Stimulated activated CD4-positive, alpha-beta T cell treated with anti-CD3 and anti-CD28 coated beads, Interleukin-12 subunit alpha, Interleukin-12 subunit beta, amount 100 ng/mL, for 24 hours (primary cell): ENCODE measurements at places on chromosomes 2 and 18.
A peak's percentile ranks its signal among the peaks of the same experiment; 100 is the strongest.

DNA sequence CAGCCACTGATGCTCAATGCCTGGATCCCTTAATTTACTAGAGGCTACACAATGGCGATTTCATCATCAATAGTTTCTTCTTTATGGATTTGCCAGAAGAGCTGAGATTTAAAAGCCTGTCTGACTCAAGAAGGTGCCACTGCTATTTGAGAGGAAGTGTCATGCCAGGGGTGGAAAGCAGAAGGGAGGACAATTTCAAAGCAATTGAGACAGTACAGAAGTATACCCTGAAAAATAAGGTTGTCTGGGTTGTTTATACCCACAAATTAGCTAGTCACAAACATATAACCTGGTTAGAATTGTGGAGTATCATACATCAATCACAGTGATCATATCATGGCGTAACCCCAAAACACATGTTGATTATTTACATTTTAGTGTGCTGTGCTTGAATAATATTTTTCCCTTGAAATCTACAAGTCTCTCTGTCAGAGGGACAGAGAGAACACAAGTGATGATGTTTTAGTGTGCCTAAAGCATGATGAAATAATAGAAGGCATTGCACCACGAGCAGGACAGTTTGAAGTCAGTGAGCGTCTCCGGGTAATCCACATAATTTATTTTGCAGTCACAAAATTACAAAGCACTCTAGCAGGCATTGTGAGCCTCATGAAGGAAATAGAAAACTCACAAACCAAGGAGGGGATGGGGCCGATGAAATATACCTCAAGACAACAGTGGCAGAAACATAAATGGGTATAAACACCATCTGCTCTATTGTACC is 312.2 kb upstream of the SPRED2 start:
- no peak for DNase-seq

GRCh38 chr18:55421615-55422419 is 166.2 kb downstream of the TCF4 start:
- no peak for DNase-seq

DNA sequence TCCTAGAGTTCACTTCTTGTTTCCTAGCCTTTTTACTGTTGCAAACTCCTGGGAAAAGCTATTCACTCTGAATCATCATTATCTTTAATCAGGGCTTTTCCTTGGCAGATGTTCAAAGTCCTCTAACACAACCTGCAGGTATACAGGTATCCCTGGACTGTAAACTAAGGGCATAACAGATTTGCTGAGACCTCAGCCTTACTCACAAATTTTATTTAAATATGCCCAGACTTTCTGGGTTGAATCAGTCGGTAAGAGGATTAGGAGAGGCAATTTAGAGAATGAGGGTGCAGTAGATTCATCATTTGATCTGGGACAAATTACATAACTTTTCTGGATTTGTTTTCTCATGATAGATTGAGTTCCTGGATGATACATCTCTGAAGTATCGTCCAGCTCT is 217.8 kb upstream of the STON1 start:
- DNase-seq = no peak

- no peak for DNase-seq
Observed at GRCh38 chr2:96088340-96089335, 27.7 kb downstream of the ADRA2B start.

DNA sequence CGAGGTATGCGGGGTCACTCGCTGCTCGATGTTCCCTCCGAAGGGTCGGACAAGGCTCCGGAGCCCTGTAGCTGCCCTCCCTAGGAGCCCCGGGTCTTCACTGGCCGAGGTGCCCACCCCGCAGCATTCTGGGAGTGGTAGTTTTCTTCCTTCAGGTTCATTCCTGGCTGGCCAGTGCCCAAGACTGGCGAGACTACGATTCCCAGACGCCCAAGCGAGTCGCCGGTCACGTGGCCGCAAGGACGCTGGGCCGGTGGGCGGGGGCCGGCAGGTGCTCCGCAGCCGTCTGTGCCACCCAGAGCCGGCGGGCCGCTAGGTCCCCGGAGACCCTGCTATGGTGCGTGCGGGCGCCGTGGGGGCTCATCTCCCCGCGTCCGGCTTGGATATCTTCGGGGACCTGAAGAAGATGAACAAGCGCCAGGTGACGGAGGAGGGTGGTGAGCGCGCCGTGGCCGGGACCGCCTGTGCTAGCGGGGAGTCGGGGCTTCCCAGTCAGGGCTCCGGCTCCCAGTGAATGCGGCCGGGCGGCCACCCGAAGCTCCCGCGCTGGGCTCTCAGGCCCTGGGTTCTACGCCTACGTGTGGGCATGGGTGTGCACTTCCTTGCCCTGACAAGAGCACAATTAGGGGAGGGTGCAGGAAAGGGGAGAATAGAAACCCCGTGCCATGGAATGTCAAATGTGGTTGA is at the start of gene SEC11C:
Gene SEC11C (plus strand): TSS at position 270 of the 687 bp plus-strand sequence. CDS start 65 bp downstream, at position 335.
- peak; percentile 90 for DNase-seq

DNA sequence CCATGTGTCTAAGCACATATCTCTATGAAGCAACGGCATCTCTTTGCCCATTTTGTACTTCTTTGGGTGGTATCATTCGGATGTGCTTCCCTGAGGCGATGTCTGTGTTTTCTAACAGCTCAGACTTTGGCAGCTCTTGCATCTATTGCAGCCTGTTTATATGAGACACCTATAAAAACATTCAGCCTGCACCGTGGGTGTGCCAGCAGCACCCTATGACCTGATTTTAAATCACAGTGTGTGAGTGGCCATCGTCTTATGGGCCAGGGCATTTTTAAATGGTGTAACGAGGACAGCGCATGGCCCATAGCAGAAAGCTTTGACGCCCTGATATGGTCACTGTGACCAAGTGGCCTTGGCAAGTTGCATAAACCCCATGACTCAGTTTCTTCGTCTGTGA is 12.9 kb downstream of the NPAS2 start:
- no peak for DNase-seq

- no peak for DNase-seq
Observed at GRCh38 chr2:57444752-57445430, 601.7 kb upstream of the VRK2 start.

DNA sequence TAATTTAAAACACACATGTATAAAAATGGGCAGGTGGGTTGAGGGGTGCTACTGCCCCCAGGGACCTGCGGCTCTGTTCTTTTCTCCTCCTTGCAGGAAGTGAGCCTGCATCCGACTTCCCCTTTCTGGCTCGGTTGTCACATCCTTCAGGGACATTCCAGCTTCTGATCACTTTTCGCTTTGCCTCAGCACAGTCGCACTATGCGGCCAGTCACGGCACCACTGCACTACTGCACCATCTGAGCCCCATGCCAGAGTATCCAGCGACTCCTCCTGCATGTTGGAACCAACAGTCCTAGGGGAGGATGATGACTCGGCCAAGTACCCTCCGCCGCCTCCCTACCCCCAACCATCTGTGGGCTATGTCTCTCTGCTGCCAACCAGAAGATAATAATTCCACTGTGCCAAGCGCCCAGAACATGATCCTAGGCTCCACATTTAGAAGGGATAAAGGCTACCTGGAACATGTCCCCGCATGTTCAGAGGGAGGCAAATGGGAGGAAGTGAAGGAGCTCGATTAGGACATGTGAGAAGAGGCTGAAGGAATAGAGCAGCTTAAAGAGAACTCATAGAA is 17.6 kb downstream of the CDC42EP3 start:
- no peak for DNase-seq

GRCh38 chr18:13455471-13455870 is 236.9 kb downstream of the LDLRAD4 start:
- DNase-seq = no peak

- peak; percentile 39 for DNase-seq
Observed at GRCh38 chr18:903701-904100, 970 bp upstream of the ADCYAP1 start.

DNA sequence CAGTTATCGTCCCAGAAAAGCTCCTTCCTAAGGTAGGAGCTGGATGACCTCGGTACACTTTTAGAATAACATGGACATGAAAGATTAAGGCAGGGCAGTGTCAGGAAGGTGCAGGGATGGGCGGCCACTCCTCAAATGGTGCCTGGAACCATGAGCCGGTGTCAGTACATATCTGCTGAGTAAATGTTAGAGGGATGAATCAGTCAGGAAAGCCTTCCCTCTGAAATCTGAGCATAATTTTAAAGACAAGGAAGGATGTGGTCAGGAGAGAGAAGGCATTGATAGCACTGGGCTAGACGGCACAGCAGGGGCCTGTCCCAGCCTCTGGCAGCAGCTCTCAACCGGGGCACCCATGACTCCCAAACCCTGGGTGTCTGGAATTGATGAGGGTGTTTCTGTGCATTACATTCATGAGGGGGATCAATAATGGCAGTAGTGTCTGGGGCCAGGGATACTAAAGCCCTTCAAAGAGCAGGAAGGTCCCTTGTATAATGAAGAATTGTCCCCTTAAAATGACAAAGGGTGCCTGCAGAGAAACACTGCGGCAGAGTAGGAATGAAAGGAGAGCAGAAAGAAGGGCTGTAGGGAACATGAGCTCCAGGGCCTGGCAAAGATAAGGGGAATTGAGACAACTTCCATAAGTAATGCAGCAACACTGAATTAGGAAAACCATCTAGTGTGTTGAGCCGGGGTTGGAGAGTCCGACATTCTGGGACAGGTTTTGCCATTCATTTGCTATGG is 162.3 kb upstream of the REV1 start:
- no peak for DNase-seq

GRCh38 chr2:223936862-223937326 is 8.2 kb downstream of the WDFY1 start:
- no peak for DNase-seq

GRCh38 chr18:21663578-21663977 is 41.0 kb downstream of the ABHD3 start:
- no peak for DNase-seq

- DNase-seq = no peak
Observed at GRCh38 chr2:48749291-48750127, 6.0 kb downstream of the LHCGR start.

GRCh38 chr18:40926679-40927078 is 1028.4 kb upstream of the PIK3C3 start:
- no peak for DNase-seq

GRCh38 chr2:234003972-234004617 is 46.4 kb upstream of the SPP2 start:
- no peak for DNase-seq

DNA sequence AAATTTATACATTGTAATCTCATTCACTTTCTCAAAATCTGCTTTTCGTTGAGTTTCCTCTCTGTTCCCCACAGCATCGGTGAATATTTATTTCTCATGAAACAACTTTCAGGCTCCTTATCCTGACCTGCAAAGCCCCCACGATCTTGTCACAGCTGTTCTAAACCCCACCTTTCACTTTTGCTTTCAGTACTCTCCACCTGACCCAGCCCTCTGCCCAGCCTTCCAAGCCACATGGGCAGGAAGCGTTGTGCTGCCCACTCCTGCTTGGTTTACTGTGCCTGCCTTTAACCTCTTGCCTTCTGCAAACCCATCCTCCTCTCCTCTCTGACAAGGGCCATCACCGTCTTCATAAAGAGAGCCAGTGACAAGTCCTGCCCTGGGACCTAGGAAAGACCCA is 262.5 kb downstream of the GALR1 start:
- DNase-seq = no peak

DNA sequence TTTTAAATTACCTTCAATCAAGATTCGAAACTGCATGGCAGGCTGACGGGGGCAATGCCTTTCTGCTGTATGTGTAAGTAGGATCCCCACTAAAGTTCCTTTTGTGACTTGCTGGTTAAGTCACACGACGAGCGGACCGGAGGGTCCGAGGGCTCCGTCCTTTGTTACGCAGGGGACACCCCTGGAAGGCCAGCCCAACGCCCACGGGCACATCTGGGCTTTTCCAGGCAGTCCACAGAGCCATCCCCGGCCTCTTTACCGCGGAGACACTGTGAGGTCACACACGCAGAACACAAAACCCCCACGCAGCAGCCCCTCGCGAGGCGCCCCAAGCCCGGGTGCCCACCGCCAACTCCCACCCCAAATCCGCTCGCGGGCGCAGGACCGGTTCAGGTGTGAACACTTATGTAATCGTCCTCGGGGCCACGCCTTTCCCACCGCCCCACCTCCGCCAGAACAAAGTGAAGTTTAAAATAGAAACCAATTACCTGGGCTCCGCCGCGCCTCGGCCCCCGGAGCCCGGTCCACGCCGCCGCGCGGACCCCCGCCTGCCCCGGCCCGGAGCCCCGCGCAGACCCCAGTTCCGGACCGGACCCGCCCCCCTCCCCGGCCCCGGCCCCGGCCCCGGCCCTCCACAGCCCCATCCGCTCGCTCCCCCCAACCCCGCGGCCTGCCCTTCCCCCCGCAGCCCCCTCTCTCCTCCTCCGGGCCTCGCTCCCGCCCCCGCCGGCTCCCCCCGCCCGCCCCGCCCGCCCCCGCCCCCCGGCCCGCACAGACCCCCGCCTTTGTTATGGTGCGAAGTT is 4.2 kb downstream of the ZNF516 start:
- no peak for DNase-seq

- DNase-seq = no peak
Observed at GRCh38 chr2:112636605-112637288, 9.0 kb upstream of the SLC20A1 start.

DNA sequence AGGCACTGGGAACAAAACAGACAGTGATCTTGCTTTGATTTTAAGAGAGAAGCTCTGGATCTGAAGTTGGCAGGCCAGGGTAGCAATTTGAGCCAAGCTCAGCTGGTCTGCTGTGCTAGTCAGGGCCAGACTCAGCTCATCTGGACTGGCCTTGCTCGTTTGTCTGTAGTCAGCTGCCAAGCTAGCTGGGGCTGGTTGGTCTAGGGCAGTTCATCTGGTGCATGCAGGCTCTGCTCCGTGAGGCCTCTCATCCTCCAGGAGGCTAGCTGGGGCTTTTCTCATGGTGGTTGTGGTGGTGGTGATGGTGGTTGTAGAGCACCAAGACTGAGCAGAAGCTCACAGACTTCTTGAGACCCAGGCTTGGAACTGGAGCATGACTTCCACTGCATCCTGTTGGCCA is 10.3 kb downstream of the FBLN7 start:
- DNase-seq = no peak

GRCh38 chr2:147712051-147712450 is 132.8 kb upstream of the ACVR2A start:
- DNase-seq = no peak

DNA sequence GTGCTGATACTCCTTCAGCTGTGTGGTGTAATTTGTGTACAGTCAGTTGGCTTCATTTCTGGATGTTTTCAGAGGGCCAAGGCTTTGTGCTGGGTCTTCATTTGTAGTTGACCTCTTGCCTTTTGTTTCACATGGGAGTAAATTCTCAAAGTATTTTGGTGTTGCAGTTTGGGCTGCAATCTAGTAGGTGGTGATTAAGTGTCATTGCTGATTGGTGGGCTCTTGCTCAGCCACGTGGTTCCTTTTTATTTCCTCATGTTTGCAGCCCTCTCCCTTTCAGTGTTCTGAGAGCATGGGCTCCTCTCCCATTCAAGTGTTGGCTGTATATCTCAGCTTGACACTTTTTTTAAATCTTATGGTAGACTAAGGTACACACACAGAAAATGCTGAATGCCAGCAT is 96.8 kb downstream of the SNTG2 start:
- no peak for DNase-seq

DNA sequence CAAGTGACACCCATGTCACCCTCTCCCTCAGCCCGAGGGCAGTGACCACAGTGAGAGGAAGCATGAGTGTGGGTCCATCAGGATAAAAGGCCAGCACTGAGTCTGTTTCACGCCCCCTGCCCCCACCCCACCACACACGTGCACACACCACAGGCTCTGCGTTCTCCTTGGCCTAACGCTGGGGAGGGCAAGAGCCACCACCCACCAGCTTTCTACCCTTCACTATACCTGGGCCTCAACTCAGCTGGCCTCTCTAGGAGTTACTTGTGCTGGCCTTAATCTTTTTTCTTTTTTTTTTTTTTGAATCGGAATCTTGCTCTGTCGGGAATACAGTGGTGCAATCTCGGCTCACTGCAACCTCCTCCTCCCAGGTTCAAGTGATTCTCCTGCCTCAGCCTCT is 140.5 kb downstream of the ZFP36L2 start:
- DNase-seq = no peak

- no peak for DNase-seq
Observed at GRCh38 chr2:92073815-92074548, 2797.2 kb upstream of the TEKT4 start.
